ENCODE measurements at places on chromosomes 13 and 19.

DNA sequence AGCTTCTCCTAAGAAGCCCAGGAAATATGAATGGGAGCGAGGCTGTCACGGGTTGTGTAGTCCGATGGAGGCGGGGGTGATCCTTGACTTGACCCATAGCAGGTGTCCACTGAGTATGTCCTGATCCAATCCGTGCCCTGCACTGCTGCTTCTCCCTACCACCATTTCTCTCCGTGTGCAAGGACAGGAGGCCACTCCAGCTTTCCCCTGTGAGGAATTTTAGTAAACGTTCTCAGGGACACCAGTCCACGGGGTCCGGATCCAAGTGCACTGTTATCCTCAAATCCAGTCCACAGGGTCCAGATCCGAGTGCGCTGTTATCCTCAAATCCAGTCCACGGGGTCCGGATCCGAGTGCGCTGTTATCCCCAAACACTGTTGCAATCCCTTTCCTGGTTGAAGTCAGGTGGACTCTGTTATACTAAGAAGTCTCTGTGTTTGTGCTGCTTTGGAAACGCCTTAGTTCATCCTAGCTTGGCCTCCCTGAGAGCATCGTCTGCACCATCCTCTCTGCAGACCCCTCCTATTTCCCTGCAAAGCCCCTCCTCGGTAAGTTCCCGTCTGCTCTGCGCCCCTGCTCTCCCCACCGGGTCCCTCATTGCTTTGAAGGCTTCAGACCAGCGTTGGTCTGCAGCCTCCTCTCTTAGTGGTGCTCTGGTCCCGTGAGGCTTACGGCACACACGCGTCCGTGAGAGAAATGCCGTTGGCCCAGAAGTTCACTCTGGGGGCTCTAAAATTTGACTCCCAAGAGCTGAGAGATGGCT lies 303.5 kb downstream of the TEX29 start:
- no peak for DNase-seq

DNA sequence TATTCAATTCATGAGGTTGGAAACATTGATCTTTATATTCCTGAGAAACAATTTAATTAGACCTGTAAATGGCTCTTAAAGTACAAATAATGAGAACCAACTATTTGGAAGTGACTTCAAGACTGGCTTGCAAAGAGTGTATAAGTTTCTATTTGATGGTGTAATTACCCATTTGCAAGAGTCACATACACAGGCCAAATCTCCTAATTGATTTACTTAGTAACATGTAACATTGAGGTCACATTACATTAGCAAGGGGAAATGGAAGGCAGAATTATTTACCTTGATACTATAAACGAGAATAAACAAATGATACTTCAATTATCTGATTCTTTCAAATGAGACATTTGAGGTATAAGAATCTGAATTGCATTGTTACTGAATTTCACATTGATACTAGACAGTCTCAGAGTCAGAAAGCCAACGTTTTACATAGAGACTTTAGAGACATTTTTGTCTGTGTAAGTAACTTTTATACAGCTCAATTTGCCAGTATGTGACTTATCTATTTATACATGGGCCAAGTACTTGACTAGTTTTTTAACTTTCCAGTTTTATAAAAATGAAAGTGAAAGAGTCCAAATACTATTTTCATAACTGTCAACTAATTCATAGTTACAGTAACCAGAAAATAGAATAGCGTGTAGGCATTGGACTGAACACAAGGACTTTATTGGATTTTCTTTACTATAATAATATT lies 95.6 kb upstream of the RFC3 start:
- no peak for DNase-seq

- no peak for DNase-seq
Observed at GRCh38 chr13:26881154-26881553, 120.6 kb upstream of the GPR12 start.

DNA sequence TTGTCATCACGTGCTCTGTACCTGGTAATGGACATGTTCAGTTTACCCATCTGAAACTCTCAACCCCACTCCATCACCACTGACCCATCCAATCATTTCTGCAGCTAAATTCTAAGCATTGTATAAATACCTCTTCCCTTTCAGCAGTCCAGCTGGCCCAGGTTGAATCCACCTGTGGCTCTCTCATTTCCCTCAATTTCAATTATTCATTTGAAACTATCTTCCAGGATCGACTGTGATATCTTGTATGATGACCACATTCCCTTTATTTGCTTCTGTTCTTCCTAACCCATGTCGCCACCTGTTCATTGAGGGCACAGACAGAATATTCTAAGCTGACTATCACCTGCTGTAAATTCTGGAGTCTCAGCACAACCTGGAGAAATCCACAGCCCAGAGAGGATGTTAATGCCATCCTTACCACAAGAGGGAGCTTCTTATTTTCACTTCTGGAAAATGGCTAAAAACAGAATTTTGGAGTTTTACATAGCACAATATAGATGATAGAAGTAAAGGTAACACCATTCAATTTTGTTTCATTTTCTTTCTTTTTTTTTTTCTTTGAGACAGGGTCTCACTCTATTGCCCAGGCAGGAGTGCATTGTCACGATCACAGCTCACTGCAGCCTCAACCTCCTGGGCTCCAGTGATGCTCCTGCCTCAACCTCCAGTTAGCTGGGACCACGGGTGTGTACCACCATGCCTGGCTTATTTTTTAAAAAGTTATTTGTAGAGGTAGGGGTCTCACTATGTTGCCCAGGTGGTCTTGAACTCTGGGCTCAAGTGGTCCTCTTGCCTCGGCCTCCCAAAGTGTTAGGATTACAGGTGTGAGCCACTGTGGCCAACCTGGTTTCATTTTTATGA lies 38.6 kb downstream of the ZNF823 start:
- no peak for DNase-seq

- DNase-seq: no peak
Observed at GRCh38 chr13:49093376-49093775, 117.7 kb downstream of the FNDC3A start.
